ENCODE measurements at places on chromosomes 1 and 21.

DNA sequence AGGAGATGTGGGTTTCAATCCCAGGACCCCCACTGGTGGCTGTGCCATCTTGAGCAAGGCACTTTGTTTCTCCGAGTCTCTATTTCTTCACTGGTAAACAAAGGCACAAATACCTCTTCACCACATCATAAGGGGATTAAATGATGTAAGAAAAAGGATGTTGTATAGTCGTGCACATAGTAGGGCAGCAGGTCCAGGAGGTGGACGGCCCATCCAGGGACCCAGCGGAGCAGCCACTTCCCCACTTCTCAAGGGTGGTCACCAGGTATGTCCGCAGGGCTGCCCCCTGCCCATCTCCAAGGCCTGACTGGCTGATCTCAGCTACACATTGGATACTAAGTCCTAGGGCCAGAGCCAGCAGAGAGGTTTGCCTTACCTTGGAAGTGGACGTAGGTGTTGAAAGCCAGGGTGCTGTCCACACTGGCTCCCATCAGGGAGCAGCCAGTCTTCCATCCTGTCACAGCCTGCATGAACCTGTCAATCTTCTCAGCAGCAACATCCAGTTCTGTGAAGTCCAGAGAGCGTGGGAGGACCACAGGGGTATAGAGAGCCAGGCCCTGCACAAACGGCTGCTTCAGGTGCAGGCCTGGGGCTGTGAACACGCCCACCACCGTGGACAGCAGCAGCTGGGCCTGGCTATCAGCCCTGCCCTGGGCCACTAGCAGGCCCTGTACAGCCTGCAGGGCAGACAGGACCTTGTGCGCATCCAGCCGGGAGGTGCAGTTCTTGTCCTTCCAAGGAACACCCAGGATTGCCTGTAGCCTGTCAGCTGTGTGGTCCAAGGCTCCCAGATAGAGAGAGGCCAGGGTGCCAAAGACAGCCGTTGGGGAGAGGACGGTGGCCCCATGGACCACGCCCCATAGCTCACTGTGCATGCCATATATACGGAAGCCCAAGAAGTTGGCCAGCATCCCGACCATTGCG, 4.0 kb downstream of the AGT start:
- no peak for DNase-seq

DNA sequence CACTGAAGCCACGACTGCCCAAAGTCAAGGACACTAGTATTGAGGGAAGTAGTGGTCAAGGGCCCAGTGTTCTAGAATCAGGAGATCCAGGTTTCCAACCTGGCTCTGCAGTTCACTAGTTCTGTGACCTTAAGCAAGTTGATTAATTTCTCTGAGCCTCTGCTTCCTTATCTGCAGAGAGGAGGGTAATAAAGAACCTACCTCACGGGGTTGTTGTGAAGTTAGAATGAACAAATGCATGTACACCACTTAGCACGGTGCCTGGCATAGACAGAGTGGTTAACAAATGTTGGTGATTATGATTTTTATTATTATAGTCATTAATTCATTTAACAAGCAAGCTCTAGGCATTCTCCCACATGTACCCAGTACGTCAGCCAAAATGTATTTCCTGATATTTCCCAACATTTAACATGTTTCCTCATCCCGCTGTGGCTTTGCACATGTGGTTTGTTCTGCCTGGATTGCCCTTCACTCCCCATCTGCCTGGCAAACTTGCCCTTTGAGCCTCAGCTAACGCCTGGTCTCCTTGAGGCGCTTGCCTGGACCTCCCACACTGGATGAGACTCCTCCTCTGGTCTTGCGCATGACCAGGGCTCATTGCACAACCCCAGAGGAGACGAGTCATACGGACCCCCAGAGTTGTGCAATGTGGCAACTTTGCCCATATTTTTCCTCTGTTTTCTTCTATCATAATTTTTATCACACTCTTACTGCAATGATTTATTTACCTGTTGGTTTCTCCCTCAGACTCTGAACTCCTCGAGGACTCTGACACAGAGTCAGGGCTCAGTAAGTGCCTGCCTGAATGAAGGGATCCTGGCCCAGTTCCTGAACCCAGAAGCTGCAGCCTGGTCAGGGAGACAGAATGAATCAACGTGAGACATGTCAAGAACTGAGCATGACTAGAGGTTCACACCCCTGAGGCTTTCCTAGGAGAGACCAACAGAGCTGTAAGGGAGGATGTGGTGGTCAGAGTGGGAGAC, 20.7 kb upstream of the MFSD2A start:
- no peak for DNase-seq

- peak; percentile 37 for DNase-seq
Measured at GRCh38 chr1:38208716-38209632, 162.4 kb upstream of the POU3F1 start.

DNA sequence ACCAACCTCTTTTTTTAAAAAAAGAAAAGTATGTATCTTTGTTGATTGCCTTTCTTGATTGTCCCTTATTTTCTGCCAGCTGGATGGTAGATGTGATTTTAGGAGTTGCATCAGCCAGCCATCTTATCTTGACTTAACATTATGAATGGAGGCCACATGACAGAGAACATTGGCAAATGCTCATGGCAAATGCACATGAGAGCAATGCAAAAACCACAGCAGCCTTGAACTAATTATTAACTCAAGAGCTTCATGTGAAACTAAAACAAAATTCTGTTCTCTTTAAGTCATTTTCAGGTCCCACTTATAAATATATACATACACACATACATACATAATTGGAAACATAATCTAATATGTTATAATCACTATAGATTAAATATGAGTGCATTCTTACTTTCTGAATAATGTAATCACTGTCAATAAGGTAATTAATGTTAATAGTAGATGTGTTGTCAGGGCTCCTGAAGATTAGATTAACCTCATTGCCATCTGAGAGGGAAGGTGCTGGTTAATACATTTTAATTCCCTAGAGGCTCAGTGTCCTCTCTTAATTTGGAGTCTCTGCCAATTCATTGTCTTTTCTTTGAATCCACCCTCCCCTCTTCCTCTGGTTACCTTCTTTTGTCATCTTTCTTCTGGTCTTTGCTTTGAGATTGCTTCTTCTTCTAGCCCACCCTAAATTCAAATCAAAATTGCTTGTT, 962.2 kb downstream of the ADGRL2 start:
- DNase-seq = no peak

DNA sequence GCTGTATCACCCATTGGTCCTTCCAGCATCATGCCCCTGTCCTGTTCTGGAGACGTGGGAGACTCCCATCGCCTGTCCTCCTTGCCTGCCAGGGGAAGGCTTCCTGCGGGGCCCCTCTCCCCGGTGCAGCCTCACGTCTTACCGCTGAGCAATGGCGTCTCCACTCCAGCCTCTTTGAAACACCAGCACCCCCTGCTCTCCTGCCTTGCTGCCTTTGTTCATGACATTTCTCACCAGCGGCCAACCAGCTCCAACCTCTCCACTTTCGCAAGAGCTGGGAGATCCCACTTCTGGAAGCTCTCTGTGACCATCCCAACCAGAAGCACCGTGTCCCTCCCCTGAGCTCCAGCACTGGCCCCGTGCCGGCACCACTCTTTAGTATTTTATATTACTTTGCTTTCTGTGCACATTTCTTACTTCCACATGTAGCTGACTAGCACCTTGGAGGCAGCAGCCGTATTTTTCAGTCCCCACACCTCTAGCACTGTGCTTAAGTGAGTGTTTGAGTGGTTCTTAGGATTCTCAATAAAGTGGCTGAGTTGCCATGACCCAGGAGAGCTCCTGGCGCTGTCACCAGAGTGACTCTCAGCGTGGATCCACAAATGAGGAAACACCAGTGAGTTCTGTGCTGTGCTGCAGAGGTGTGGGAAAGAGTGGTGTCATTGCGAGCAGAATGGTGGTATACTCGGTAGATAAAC, 83.5 kb downstream of the ATP5PO start:
- no peak for DNase-seq

GRCh38 chr1:116289193-116289592, 83.9 kb upstream of the ATP1A1 start:
- DNase-seq = no peak

DNA sequence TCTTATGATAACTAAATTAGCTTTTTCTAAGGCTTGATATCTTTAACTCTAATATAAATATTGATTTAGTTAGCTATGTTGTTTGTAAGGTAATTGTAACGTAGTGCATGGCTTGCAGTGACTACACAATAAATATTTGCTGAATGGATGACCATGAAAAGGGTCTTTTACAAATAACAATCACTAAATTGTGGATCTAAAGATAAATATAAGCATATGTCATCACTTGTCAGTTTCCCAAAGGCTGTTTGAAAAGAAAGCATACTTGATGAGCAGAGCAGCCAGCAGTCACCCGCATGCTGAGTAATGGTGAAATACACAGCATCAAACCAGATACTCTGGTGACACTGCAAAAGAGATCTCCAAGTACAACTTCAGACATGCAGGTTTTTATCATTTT, 92.5 kb upstream of the FMN2 start:
- DNase-seq = no peak

DNA sequence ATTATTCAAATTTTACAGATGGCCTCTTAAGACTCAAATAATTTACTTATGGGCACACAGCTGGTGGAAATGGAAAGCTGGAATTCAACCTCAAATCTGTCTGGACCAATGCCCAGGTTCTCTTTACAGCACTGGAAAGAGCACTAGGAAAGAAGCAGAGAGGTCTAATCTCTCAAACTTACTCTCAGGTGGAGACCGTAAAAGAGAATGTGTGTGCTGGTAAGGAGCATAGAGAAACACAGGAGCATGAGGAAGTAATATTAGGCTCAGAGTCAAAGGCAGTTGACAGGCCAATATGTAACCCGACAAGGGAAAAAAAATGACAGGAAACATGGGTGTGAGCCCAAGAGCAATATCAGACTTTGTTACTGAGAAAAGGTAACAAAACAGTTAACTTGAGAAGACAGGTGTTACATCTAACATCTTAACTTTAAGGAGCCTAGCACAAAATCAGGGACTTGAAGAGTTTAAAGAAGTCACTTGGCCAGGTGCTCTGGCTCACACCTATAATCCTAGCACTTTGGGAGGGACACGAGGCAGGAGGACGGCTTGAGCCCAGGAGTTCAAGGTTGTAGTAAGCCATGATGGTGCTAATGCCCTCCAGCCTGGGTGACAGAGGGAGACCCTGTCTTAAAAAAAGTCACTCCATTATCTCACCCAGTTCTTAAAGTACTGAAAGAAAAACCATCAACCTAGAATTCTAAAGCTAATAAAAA, 20.7 kb downstream of the PPP1R15B start:
- DNase-seq = no peak

- no peak for DNase-seq
Measured at GRCh38 chr1:227120826-227121225, 180.7 kb downstream of the COQ8A start.

DNA sequence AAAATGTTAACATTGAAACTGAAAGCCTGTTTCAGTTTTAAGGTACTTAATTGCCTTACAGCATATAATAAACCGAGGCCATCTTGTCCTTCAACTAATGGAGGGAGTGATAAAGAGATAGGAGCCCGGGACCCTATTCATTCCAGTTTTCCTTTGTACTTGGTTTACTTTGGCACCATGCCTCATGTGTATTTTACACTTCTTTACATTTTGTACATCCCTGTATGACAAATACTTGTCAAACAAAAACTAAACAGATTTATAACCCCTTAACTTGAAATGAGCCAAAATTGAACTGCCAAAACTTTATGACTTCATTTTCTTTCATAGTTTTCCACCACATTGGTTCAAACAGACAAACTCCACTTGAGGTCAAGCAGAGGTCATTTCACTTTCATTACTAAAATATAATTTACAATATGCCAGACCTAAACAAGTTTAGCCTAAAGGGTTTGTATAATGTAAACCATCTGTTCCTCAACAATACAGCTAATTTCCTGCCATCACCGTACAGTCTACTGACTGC, 30.9 kb upstream of the UBE2U start:
- no peak for DNase-seq

DNA sequence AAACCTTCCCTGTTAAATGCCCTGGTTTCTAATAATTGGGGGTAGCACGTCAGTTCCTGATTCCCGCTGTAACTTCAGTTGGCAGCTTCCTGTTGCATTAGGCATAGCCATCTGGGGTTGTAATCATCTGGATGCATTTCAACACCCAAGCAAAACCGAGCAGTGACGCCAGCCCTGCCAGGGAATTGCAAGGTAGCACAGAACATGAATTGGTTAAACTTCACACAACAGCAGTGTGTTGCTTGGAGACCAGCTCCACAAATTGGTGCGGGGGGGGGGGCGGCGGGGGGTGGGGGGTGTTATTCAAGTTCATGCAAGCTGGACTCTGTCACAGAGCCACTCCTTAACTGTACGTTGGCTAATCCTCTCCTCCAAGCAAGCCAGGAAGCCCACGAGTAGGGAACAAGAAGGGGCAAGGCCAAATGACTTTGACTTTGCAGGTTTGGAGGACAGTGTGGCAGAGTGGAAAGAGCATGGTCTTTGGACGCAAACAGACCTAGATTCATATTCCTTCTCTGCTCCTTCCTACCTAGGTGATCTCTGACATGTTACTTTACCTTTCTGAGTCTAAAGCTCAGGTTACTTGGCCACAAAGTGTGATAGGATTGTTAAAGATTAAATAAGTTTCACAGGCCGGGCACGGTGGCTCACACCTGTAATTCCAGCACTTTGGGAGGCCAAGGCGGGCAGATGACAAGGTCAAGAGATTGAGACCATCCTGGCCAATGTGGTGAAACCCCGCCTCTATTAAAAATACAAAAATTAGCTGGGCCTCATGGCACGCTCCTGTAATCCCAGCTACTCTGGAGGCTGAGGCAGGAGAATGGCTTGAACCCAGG, 4.7 kb downstream of the LAX1 start:
- DNase-seq = no peak

GRCh38 chr1:78424720-78425119, 66.1 kb upstream of the PTGFR start:
- no peak for DNase-seq

DNA sequence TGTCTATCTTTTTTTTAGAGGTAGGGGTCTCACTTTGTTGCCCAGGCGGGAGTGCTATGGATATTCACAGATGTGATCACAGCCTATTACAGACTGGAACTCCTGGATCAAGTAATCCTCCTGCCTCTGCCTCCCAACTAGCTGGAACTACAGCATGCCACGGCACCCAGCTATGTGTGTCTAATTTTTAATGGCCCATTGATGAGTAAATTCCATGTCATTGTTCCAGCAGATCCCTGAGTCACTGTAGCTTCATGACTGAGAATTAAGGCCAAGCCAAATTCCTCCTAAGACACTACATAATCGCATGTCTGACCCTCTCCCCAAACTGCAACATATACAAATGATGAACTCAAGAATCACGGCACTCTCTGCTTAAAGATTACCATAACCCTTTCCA, 84.2 kb upstream of the RGS2 start:
- DNase-seq = no peak

DNA sequence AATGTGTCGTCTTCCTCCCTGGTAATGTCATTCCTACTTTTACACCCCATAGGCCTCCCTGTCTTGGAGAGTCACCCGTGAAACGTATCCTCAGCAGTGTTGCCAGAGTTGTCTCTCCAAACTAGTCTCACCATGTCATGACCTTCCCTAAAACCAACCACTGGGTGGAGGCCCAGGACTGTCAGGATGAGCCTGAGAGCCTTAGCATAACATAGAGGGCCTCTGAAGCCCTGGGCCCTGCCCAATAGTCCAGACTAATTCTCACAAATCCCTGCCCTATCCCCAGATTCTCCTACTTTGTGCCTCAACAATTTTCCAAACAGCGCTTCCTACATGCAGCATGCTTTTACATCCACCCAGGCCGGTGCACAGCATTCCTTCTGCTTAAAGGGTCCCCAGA, 29.3 kb upstream of the HSD3B1 start:
- DNase-seq = no peak

GRCh38 chr1:86082183-86082582, 74.4 kb downstream of the COL24A1 start:
- DNase-seq = no peak
